ENCODE measurements at places on chromosomes 6 and 20.

DNA sequence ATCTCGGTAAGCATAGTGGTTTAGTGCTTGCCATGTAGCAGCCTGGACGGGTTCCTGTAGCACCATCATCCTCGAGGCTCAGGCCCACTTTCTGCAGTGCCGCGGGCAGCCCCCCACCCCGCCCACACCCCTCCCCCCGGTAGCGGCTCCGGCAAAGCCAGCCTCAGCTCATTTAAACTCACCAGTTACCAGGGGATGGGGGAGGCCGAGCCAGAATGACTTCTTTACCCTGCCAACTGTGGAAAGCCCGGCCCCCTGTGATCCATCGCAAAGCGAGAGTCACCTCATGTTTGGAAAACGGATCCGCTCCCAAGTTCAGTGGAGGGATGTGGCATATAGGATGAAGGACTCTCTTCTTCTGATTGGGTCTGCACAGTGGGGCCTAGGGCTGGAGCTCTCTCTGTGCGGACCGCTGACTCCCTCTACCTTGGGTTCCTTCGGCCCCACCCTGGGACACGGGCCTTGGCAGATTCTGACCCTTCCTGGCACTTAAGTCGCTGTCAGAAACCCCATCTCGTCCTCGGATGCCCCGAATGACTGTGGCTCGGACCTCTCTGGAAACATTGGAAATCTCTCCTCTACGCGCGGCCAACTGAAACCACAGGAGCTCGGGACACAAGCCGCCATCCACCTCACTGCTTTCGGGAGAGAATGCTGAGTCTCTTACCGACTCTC is 337.8 kb upstream of the DEFB115 start:
- DNase-seq, result no peak

GRCh38 chr6:108838101-108838717 is 10.0 kb upstream of the ARMC2 start:
- DNase-seq, result no peak

GRCh38 chr20:52102126-52102525 is 89.5 kb downstream of the ZFP64 start:
- no peak for DNase-seq

DNA sequence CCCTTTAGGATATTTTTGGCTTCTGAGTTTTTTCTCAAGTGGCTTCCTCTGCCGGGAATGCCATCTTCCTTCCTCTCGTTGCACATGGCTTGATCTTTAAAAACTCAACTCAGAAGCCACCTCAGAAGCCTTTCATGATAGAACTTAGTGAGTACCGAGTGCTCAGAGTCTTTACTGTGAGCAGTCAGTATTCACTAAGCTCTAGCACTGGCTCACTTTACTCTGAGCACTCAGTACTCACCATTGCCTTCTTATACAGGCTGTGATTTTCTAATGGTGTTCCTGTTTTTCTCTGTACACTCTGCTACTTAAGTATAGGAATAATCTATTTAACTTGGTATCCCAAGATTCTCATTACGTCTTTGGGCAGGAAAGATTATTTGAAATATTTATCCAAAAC is 116.2 kb downstream of the PFDN4 start:
- DNase-seq, result no peak

- no peak for DNase-seq
These were observed 68.8 kb downstream of the CDH4 start for GRCh38 chr20:61320691-61321425.

- DNase-seq, result no peak
These were observed 59.0 kb downstream of the NOL4L start for GRCh38 chr20:32526125-32526524.

All from NAMALWA (cell line).